ENCODE measurements at places on chromosomes 5 and 9. TPM values are rescaled to one million over a fixed set of nuclear protein-coding genes. Genes with fewer than 3 reads are reported as not detected.

PRLR gene
- total RNA-seq = 0.16 TPM

SPINK13 gene
- not detected for total RNA-seq

TRAF1 gene
- 33.9 TPM for total RNA-seq

RAB3C gene
- total RNA-seq = not detected

CKMT2 gene
- total RNA-seq = not detected

ADAMTS13 gene
- total RNA-seq = 2.8 TPM

WDR31 gene
- 0.16 TPM for total RNA-seq

SNCAIP gene
- 0.73 TPM for total RNA-seq

PCA3 gene
- not detected for total RNA-seq

GCNT4 gene
- total RNA-seq = 0.25 TPM

PALM2AKAP2 gene
- not detected for total RNA-seq

APC gene
- 52.3 TPM for total RNA-seq

SPATA31D4 gene
- total RNA-seq = not detected

IL31RA gene
- total RNA-seq = not detected

MEGF10 gene
- not detected for total RNA-seq

All from natural killer cell (primary cell).